ENCODE measurements at places on chromosomes 1 and 21. TPM values are rescaled to one million over a fixed set of nuclear protein-coding genes. Genes with fewer than 3 reads are reported as not detected.

Gene GJA9
- total RNA-seq, result not detected

Gene SEMA6C
- total RNA-seq, result 8.2 TPM

Gene MYCL
- total RNA-seq, result 10.0 TPM

GRCh38 chr1:33880305-33880704 lies 16.4 kb downstream of the HMGB4 start:
- DNase-seq, result no peak
- peaks cover 53% of the 10 kb centered on the region for H3K27me3 ChIP-seq
- H3K4me1 ChIP-seq, result no peaks in the 10 kb centered on the region
- H3K36me3 ChIP-seq, result no peaks in the 10 kb centered on the region

Gene LAMTOR5
- total RNA-seq, result 137 TPM

DNA sequence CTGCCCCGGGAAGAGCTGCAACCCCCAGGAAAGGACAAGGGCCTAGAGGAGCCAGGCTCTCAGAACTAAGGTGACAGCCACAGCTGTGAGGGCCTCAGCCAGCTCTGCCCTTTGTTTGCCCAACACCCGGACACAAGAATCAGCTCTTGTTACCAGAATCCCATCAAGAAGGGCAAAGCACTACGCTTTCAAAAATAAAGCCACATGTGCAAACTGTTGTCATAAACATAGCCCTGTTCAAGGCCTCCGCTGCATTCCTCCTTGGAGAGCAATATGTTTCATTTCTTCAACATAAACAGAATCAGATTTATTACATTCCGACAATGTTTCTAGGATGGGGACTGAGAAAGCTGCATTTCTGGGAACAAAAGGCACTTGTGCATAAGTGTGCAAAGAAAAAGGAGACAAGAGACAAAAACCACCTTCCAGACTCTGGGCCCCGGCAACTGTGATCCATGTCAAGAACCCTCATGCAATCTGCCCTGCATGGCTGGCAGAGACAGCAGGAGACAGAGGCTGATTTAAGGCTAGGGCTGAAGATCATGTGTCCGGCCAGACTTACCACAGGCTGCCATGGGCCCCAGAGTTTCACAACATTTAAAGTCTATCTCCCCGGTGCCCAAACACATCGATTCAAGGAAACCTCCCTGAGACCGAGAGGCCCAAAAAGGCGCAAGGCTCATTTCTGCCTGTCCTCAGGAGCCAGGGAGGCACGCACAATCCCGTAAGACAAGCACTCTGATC lies 71.0 kb downstream of the SSBP3 start:
- no peaks in the 10 kb centered on the region for H3K27me3 ChIP-seq
- H3K4me1 ChIP-seq, result peaks cover 3% of the 10 kb centered on the region
- H3K27ac ChIP-seq, result no peak overlapping the region
- no peak overlapping the region for H3K4me3 ChIP-seq

DNA sequence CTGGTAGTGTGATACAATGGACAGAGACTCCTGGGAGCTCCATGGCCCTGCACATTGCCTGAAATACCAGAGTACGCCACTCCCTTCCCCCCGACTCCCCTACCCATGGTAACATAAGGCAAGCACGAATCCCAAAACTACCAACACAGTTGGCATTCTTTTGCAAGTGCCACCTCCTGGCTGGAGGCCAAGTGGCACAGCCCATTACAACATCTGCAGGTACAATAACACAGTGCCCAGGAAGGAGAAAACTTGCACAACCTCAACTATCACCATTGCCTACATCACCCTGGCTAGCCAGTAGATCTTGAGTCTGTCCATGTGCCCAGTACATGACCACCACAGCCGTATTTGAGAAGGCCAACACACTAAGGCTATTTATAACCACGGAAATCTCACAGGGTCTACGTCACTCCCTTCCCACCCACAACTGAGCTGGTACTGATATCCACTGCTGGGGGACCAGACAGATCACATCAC lies 11.7 kb downstream of the ADAMTS1 start:
- no peak overlapping the region for H3K4me3 ChIP-seq
- no peaks in the 10 kb centered on the region for H3K4me1 ChIP-seq
- no peak for DNase-seq
- H3K27me3 ChIP-seq, result no peaks in the 10 kb centered on the region
- no peaks in the 10 kb centered on the region for H3K36me3 ChIP-seq
- H3K27ac ChIP-seq, result no peak overlapping the region

Gene XPR1
- 19.9 TPM for total RNA-seq

Gene TSTD1
- total RNA-seq, result 116 TPM

GRCh38 chr1:61887076-61887867 lies 145.0 kb downstream of the PATJ start:
- no peaks in the 10 kb centered on the region for H3K4me1 ChIP-seq
- H3K27me3 ChIP-seq, result no peaks in the 10 kb centered on the region
- H3K4me3 ChIP-seq, result no peak overlapping the region

- no peaks in the 10 kb centered on the region for H3K36me3 ChIP-seq
- no peak for DNase-seq
- H3K27me3 ChIP-seq, result no peaks in the 10 kb centered on the region
- H3K4me1 ChIP-seq, result peaks cover 10% of the 10 kb centered on the region
- peak overlapping the region; percentile 93 for H3K27ac ChIP-seq
These were observed 997 bp upstream of the SIM2 start for GRCh38 chr21:36697851-36698384.

DNA sequence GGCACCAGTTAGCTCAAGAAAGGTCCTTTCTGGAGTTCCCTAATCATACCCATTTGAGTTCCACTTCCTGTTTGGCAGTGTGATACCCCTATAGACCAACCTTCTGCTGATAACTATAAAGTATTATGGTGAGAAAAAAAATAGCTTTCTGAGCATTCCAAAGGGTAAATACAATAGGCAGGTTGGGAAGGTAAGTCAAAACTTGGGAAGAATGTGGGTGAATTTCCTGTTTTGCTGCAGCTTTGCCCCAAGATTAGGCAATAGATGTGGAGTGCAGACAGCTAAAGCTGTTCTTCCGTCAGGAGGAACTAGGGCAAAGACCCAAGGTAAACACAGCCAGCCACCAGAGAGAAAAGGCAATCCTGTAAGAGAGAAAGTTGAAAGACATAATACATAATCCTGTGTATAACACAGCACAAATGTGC lies 49.9 kb upstream of the GUCA2A start:
- H3K27ac ChIP-seq, result no peak overlapping the region
- H3K27me3 ChIP-seq, result no peaks in the 10 kb centered on the region
- H3K4me3 ChIP-seq, result no peak overlapping the region

GRCh38 chr1:22803833-22804232 lies 93.2 kb downstream of the EPHB2 start:
- peaks cover 14% of the 10 kb centered on the region for H3K4me1 ChIP-seq
- H3K27ac ChIP-seq, result no peak overlapping the region
- H3K27me3 ChIP-seq, result no peaks in the 10 kb centered on the region
- H3K36me3 ChIP-seq, result no peaks in the 10 kb centered on the region
- no peak for DNase-seq

Gene PRKAA2
- total RNA-seq, result 1.6 TPM

- H3K4me3 ChIP-seq, result no peak overlapping the region
- H3K27me3 ChIP-seq, result no peaks in the 10 kb centered on the region
- no peak overlapping the region for H3K27ac ChIP-seq
- H3K36me3 ChIP-seq, result no peaks in the 10 kb centered on the region
- DNase-seq, result no peak
These were observed 59.0 kb upstream of the IKBKE start for GRCh38 chr1:206411321-206411720.

Gene SDC3
- 40.1 TPM for total RNA-seq

DNA sequence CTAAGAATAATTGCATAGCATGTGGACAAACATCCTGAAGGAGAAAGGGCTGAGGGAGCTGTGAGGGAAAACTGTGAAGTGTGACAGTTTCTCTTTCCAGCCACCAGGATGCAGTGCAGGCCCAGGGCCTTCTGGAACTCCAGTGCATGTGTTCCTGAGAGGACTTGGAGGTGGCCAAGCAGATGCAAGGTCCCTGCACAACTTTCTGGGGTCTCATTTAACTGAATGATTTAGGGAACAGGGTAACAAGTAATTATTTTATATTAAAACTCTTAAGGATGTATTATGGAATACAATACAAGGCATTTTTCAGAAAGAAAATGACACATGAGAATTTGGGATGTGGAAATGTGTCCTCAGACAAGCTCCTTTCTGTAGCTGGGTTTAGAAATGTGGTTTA lies 61.2 kb upstream of the MCOLN3 start:
- peak; percentile 53 for DNase-seq
- no peak overlapping the region for H3K4me3 ChIP-seq
- H3K36me3 ChIP-seq, result no peaks in the 10 kb centered on the region
- no peak overlapping the region for H3K27ac ChIP-seq
- no peaks in the 10 kb centered on the region for H3K4me1 ChIP-seq

DNA sequence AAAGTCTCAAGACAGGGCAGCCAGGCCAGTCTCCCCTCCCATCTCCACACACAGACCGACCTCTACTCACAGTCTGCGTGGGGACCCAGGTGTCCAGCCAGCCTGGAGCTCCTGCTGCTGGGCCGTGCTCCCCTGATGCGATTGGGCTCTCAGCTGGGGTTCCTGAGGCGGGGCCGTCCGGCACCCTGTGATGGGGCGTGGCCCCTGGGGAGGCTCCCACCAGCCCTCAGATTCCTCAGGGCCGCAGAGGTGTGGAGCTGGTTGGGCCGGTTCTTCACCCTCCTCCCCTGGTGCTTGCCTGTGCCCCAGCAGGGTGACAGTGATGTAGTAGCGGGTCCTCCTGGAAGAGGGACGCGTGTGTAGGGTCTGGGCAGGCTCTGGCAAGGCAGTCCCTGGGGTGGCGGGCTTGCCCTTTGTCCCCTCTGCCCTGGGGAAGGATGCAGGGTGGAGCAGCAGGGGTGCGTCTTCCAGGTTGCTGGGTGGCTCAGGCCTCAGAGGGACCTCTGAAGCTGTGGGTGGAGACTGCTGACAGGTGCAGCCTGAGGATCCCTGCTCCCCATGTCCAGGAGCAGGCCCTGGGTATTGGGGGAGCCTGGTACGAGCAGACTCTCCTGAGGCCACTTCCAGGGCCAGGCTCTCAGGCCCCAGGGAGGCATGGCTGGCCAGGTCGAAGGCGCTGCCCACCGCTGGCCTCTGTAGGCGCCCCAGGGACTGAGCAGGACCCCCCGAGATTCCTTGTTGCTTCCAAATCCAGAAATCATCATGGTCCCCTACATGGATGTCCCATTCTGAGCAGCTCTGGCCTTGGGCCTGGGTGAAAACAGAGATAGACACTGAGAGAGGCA lies at the start of gene CRYBG2:
CRYBG2 (minus strand) TSS at position 155 of the 845 bp plus-strand sequence. CDS start 7,473 bp downstream, outside the sequence.
- H3K36me3 ChIP-seq, result no peaks in the 10 kb centered on the region
- H3K4me3 ChIP-seq, result peak within 1 kb of the TSS; percentile 34
- H3K4me1 ChIP-seq, result peaks cover 72% of the 10 kb centered on the region
- no peaks in the 10 kb centered on the region for H3K27me3 ChIP-seq
- peak; percentile 57 for DNase-seq
- peak within 1 kb of the TSS; percentile 27 for H3K27ac ChIP-seq

DNA sequence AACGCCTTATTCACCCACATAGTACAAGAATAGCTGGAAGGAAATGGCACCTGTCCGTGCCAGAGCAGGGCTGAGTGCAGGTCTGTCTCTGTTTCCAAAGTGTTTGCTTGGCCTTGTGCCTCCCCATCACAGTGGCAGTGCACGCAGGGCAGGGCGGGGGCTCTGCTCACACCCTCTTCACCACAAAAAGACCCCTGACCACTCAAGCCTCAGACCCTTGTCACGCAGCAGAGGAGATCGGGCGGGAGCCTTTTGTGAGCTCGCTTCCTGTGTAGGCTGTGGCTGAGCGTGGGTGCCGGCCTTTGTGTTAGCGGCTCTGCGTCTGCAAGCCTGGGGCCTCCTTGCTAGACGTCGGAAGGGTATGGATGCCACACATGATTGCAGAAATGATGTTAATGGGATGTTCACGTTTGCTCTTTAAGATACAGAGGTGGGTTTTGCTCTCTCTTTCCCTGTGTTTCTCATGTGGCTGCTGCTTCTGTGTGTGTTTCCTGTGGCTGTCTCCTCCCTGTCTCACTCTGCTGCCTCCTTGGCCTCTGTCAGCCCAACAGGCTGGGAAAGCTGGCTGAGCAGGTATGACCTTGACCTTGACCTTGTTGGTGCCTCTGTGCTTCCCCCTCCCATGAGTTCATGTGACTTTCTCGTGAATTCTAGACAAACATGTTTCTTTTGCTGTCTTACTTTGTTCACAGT lies 45.4 kb downstream of the S100B start:
- no peaks in the 10 kb centered on the region for H3K4me1 ChIP-seq
- peaks cover 5% of the 10 kb centered on the region for H3K36me3 ChIP-seq
- DNase-seq, result no peak
- H3K27me3 ChIP-seq, result no peaks in the 10 kb centered on the region
- H3K27ac ChIP-seq, result no peak overlapping the region
